HCT116 (cell line): ENCODE measurements at places on chromosomes 6 and 20. TPM values are rescaled to one million over a fixed set of nuclear protein-coding genes. Genes with fewer than 3 reads are reported as not detected.

- no peak overlapping the region for H3K27ac ChIP-seq
- H3K27me3 ChIP-seq = no peaks in the 10 kb centered on the region
- no peak for DNase-seq
- no peak overlapping the region for H3K4me3 ChIP-seq
- H3K4me1 ChIP-seq = peaks cover 30% of the 10 kb centered on the region
Measured at GRCh38 chr20:59985864-59986263, 27.6 kb downstream of the CDH26 start.

The RBM39 gene
- total RNA-seq = 234 TPM

The DNAAF9 gene
- total RNA-seq = 4.6 TPM

The FOXA2 gene
- total RNA-seq = 0.10 TPM

The BPIFB1 gene
- total RNA-seq = 0.17 TPM
